CD4-positive, alpha-beta T cell treated with Interleukin-4 for 1 hour (primary cell): ENCODE measurements at places on chromosomes 7 and 10.

GRCh38 chr7:40299097-40299496 is 164.3 kb downstream of the SUGCT start:
- no peak for DNase-seq

- DNase-seq, result no peak
Measured at GRCh38 chr7:126495001-126495400, 757.7 kb downstream of the GRM8 start.

GRCh38 chr10:3869036-3869435 is 84.0 kb upstream of the KLF6 start:
- no peak for DNase-seq

- no peak for DNase-seq
Measured at GRCh38 chr7:14196555-14196954, 207.1 kb upstream of the ETV1 start.

DNA sequence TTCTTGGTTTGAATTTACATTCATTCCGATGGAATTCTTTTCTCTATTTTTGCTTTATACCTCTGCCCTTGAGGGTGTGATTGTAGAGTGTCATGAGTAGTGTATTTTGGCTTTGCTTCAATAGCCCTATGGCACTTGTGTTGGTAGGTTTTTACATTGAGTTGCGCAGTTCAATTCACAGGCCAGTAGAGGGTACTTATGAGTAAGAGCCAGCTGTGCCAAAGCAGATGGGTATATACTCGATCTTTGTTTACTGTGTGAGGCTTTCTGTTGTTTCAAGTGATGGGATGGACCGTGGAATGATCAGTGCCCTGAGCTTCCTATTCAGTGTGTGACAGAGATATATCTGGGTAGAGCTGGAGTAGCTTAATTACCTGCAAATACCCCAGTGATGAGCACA is 4.3 kb upstream of the AKR1C3 start:
- no peak for DNase-seq

DNA sequence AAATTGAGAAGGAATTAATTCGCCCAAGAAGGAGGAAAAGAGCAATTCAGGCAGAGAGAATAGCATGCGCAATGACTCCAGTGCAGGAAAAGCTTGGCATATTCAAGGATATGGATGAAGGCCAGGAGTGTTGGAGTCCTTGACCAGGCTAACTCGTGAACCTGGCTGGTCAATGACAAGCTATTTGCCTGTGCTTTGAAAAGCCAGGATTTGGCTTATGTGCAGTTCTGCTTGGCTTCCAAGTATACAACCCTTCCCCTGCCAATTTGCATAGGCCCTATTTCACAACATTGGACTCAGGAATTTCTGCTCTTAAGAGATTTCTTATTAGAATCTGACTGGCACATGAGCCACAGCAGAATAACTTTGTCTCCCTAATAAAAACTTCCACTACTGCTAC is 72.3 kb upstream of the SP8 start:
- DNase-seq, result no peak

GRCh38 chr10:70603449-70603801 is 884 bp upstream of the PRF1 start:
- DNase-seq, result peak; percentile 64

DNA sequence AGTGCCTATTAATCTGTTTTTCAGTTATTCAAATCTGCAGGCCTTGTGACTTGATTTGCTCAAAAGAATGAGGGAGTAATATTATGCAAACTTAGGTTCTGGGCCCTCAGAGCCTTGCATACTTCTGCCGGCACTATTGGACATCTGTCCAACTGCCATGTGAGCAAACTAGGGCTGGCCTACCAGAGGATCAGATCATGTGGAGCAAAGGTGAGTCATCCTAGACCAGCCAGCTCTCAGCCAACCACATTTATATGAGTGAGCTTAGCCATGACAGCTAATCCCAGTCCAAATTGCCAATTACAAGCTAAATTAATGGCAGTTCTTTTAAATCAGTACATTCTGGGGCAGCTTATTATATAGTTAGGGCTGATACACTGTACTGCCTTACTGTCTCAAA is 69.6 kb downstream of the SDHAF3 start:
- DNase-seq, result no peak
